ENCODE measurements at places on chromosomes 1 and 21.

DNA sequence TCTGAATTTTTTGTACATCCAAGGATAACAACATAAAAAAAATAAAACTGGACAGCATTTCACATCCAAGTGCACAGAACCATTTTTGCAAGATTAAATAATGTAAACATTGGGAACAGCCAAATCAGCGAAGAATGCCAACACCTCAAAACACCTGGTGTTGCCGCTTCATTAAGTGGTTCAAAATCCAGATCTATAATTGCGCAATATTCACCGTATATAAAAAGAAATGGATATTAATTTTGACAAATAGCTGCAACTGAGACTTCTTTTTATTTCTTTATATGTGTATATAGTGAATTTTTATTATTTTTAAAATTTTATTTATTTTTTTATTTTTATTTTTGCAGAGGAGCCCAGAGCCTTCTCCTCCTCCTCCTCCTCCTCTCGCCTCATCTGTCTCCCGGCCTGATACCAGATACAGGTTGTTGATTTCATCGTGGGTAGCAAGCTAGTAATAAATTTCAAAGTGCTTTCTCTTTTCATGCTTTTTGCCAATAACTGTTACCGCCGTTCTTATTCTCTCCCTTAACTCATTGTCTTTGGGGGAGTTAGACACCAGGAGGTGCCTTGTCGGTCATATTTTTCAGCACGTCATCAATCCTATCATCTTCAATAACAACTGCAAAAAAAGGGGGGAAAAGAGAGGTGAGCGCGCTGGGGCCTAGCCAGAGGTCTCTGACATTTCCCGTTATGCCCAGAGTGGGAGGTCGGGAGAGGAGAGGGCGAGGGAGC is 2.7 kb downstream of the CAMK2N1 start:
- no peak for DNase-seq

GRCh38 chr1:222529916-222530315 is 18.0 kb downstream of the HHIPL2 start:
- no peak for DNase-seq

GRCh38 chr1:170556917-170557316 is 25.0 kb downstream of the GORAB start:
- DNase-seq, result no peak

DNA sequence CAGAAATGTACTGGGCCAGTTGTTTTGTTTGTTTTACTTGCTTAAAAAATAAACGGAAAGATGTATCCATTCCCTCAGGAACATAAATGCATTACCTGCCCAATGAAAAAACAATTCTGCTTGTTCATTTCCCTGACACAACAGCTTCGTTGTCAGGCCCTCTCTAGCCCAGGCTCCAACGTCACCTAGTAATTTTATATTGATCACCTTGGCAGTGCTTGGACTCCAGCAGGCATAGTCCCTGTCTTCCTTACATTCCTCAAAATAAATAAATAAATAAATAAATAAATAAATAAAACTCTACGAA is 1.2 kb downstream of the CEP170 start:
- DNase-seq, result no peak

DNA sequence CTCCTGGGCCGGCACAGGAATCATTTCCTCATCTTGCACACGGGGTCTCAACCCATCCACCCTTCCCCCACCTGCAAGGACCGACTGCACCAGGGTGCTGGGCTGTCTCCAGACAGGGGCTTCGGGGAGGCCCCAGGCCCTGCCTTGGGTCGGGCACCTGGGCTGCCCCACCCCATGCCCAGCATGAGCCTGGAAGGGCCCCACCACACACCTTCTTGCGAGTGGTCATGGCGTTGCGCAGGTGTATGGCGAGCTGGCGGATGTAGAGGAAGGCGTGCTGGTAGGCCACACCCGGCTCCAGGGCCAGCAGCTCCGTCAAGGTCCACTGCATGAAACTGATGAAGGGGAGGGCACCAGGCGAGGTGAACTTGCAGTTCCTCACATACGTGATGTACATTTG is 6.9 kb downstream of the NOC2L start:
- DNase-seq, result no peak

- no peak for DNase-seq
Measured at GRCh38 chr1:168414914-168415313, 128.9 kb downstream of the XCL2 start.

- DNase-seq, result no peak
Measured at GRCh38 chr21:34271189-34271851, 92.5 kb upstream of the KCNE2 start.

DNA sequence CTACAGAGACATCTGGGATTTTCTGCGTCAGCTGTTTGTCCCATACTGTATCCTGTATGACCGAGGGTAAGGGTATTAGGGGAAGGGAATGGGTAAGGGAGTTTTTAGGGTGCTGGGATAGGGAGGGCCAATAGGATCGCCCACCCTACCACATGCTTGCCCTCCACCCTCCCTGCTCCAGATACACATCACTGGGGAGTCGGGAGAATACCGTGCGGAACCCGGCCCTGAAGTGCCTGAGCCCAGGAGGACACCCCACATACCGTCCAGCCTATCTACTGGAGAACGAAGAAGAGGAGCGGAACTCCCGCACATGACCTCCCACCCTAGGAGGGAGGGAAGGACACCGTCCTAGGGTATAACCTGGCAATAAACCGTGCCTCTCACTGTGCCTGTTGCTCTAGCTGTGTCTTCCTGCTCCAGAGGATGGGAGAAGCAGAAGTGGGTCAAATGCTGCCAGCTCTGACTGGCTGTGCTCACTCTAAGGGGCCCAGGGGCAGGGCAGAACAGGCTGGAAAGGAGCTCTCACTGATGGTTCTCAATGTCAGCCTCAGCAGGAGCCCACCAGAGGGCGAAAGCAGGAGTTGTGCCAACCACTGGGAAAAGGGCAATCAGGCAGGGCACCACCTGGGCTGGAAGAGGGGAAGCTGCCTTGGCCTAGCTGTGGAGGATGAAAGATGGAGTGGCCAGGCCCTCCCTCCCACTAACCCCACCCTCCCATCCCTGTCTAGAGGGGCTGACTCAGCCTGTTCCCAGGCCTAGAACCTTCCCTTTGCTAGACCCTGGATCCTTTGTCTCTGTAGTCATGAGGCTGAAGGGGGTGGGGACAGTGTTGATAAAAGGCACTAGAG is 440 bp upstream of the LENEP start:
- no peak for DNase-seq

DNA sequence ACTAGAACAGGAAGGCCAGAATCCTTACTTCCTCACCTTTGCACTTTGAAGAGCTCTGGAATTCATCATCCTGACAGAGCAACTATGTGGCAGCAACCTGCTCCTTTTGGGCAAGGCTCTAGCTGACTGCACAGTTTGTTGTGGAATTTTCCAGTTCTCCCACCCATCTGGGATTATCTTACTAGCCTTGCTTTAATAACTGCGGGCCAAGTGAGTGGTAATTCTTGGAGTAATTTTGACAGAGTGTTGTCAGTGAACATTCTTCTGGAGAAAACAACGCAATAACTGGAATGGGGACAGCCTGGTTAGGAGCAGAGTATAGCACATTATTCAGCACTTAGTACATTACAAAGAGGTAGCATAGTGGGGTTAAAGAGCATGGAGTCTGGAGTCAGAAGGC is 75.3 kb downstream of the NTMT2 start:
- no peak for DNase-seq

- no peak for DNase-seq
Measured at GRCh38 chr1:3152143-3152542, 83.1 kb downstream of the PRDM16 start.

DNA sequence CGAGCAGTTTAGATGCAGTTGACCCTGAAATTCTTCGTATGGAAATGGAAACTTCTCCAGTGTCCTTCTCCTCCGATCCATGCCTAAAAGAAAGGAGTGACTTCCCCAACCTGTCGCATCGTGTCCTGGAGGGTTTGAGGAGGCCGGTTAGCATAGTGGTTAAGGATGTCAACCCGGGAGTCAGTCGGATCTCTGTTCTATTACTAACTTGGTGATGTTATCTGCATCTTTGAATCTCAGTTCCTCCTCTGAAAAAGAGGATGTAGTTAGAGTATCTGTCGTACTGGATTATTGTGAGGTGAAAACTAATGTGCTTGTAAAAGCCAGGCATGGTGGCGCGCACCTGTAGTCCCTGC is 684 bp downstream of the ZBTB8B start:
- no peak for DNase-seq

- DNase-seq, result no peak
Measured at GRCh38 chr1:19449454-19450228, 35.7 kb downstream of the CAPZB start.

- DNase-seq, result no peak
Measured at GRCh38 chr1:22509815-22510214, 53.5 kb upstream of the EPHA8 start.

DNA sequence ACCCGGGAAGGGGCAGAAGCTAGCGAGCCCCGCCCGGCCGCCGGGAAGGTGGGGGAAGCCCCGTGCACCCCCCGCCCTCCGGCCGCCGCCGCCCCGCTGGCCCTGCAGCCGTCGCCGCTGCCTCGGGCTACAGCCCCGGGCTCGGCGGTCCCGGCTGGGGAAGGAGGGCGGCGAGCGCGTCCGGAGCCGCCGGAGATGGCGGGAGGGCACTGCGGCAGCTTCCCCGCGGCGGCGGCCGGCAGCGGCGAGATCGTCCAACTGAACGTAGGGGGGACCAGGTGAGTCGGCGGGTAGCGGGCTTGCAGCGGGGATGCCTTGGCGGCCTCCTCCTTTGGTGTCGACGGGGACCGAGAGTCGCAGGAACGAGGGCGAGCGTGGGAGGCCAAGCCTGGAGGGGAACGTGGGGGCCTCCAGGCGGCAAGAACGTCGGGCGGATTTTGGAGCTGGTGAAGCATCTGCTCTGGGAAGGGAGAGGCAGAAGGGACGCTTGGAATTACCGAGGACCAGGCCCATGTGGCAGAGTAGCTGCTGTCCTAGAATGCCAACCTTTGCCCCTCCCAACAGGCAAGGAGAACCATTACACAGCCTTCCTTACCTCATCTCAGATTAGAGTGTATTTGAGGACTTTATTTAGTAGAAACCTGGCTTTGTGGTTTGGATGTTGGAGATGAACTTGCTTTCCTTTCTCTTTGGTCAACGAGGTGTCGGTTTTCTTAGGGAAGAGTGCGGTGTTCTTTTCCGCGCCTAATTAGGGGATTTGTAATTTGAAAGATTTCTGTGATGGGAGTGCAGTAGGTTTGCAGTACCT is 591 bp downstream of the KCTD3 start:
- no peak for DNase-seq

DNA sequence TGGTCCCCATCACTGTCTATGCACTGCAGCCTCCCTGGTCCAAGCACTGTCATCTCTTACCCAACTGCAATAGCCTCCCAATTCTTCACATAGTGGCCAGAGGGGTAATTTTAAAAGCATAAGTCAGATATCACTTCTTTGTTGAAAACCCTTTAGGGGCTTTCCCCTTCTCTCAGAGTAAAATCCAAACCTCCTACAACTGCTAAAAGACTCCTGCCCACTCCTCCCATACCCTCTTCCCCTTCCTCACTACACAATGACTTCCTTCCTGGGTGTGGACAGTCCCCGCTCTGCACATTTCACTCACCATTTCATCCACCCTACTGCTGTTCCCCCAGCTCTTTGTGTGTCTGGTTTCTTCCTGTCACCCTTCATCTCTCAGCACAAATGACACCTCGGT is 8.3 kb downstream of the MCOLN2 start:
- no peak for DNase-seq

DNA sequence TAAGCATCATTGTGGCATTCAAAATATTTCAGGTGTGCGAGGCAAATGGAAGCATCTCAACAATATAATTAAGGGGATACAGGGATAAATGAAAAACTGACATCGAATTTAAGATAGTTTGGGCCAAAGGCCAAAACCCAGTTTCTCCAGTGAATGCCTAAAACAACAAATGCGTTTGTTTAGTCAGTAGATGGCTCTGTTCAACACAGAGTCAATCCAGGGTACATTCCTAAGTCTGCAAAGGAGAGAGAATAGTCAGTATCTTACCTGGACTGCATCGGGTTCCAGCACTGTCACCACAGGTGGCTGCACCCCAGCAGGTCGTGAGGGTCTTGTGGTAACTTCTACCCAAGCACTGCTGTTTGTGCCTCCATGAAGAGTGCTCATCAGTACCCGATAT is 321.1 kb downstream of the KCTD3 start:
- no peak for DNase-seq

DNA sequence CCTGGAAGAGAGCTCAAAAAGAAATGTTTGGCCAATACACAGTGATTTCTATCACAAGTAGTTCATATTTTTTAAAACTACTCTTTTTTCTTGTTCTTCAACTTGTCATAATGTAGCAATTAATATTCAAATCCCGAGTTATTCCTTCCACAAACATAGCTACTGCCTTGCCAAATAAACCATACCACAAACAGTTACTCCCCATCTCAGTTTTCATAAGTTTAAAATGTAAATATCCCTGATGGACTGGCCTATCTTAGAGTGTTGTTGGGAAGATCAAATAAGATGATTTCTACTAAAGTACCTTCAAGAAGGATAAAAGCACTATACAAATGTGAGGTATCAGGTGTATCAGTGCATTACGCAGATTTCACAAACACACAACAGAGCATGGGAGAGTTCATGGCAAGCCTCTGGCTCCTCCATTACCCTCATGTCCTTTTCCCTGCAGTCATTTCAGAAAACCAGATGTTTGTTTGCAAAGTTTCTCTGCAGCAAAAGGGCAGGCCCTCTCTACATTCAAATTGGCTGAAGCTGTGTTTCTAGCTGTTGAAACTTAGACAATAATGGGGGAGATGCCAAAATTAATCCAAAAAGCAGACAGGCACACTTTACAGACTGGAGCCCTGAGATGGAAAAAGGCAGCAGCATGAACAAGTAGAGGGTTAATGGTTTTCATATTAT is 16.1 kb downstream of the WLS start:
- DNase-seq, result no peak

- no peak for DNase-seq
Measured at GRCh38 chr1:188719735-188720134, 1757.9 kb downstream of the BRINP3 start.

DNA sequence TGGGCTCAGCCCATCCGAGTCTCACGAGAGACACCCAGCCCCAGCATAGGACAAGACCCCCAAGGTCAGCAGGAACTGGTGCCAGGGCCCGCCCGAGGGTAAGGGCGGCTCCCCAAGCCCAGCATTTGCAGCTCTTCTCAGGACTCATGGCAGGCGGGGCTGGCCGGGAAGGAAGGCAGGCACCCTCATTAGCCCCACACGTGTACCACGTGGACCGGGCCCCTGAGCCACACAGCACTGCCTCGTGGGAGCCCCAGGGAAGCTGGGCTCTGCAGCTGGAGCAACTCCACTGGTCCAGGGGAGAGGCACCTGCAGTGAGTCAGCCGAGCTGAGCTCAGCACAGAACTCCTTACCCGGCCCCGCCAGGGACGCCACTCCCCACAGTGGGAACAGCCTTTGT is 97.7 kb upstream of the IFFO2 start:
- no peak for DNase-seq
